ENCODE measurements at places on chromosomes 2 and 18.

DNA sequence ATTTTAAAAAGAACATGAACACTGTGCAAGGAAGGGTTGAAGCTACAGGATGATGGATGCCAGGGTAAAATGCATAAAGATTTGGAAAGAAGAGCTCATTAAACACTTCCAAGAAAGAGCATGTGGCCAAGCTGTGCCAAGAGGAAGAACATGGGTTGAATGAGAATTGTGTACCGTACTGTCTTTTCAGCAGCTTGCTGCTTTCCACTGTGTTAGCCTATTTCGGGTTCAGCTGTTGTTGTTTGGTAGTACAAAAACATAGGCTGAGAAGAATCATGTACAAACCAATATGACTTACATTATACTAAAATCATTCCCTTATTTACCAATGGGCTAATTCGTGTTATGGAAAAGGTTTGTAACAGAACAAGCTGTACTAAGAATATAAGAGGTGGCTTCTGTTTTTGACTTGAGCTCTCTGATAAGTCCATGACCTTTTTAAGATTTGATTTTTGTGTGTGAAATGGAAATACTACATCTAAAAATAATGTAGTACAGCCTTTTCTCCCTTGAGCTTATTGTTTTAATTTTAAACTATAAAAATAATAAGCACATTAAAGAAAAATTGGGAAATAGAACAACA, 188.3 kb upstream of the STON1 start:
- no peak for DNase-seq

DNA sequence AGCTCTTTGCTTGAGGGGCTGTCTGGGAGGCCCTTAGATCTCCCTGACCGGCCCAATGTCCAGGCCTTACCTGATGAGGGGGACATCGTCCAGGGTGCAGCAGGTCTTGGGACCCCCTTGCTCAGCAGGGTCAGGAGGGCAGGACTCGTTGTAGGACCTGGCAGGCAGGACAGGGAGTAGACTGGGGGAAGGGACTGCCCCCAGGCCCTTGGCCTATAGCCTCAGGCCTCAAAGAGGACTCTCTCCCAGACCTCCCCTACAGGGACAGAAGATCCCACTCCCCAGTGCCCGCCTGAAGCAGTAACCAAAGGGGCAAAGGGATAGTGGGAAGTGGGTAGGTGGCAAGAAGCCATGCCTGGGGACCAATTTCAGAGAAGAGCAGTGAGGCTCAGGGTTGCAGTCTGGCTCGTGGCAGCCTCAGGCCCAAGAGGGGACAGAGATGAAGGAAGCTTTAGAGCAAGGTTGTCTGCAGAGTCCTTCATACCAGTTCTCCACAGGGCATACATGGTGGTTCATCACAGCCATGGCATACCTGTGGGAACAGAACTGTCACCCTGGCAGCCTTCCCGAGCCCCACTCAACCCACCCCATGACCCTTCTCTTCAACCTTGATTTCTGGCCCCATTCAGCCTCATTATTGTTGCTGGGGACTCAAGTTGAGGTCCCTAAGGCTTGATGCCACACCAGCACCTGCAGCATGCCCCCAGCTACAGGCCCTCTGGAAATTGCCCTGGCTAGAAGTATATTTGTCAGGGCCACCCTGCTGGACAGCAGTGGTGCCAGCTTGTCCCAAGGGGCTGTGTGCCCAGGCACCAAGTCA, 1.3 kb downstream of the TMEM150A start:
- DNase-seq, result no peak

DNA sequence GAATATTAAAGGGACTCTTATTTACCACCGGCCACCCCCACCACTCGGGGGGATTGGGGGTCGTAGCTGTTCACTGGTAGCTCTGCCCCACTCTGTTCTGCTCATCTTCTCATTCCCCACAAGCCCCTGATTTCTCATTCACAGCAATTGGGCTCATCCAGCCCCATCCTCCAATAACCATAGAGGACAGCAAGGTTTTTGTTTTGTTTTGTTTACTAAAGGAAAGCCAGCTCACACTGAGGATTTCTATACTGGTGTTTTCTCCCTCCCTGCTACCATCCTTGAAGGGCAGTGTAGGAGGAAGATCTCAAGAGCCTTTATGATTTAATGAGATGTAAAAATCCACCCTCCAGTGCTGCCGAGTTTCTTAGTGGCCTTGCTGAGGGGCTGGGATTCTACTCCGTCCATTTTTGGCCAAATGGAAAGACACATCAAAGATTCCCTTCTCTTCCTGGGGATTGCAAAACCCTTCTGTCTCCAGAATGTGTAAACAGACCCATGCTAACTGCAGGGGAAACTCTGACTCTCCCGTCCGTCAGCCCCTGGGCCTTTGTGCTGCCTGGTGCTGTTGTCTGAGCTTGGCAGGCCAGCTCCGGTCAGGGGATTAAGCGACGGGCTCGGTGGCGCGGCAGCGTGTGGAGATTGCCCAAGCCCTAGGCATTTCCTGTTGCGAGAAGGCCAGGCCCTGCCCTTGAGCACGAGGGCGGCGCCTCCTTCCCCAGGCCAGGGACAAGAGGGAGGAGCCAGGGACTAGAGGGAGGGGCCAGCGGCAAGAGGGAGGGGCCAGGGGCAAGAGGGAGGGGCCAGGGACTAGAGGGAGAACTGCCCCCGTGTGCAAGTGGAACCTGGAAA, 165.0 kb downstream of the ANTXR1 start:
- peak; percentile 51 for DNase-seq

GRCh38 chr2:149724091-149724490, 136.5 kb upstream of the MMADHC start:
- DNase-seq, result no peak

DNA sequence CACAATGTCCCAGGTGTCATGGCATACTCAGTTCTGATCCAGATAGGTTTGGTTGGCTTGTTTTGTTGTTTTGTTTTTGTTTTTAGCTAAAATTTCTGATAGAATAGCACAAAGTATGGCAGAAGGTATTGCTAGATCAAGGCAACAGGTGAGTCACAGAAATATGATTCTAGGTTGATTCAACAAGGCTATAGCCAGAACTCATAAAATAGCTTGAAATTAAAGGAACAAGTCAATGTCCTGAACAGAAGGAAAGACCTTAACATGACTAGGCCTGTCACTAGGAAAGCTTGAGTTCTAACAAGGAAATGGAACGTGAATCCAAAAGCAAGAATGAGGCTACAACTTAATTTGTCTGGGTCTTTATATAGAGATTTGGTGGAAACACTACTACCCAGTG, 157.1 kb downstream of the GALNT3 start:
- no peak for DNase-seq

DNA sequence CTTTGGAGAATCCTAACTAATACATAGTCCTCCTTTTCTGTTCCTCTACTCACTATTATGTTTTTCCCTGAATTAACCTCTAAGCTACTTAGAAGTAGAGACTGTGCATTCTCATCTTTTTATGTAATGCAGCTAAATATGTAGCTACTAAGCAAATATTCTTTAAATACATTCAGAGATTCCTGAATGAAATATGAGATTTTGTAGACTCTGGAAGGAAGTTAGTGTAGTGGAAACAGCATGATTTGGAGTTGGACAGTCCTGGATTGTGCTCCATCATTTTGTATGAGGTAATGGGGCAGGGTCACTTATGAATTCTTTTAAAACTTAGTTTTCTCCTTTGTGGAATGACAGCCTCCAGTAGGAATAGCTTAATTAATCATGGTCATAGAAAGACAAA, 24.7 kb upstream of the NT5C1B start:
- DNase-seq, result no peak

GRCh38 chr2:143545949-143546255, 416.7 kb downstream of the ARHGAP15 start:
- DNase-seq, result no peak

GRCh38 chr2:72998724-72999123, 72.8 kb downstream of the SFXN5 start:
- no peak for DNase-seq

DNA sequence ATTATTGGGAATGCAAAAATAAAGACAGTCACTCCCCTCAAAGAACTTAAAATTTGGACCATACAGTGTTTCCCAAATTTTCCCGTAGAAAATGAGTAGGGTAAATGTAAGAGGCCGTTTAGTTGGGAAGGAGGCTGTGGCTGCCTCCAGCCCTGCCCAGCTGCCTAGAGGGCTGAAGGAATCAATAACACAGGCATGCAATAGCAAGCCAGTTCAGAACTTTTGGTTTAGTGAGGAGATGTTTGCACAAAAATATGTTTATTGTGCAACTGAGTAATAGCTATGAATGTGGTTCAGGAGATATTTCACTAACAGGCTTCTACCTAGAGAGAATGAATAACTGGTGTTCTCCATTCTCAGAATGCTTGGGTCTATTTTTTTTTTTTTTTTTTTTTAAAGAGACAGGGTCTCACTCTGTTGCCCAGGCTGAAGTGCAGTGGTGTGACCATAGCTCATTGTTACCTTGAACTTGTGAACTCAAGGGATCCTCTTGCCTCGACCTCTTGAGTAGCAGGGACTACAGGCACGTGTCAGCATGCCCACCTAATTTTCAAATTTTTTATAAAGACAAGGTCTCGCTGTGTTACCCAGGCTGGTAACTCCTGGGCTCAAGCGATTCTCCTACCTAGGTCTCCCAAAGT, 23.6 kb downstream of the UGP2 start:
- no peak for DNase-seq

- no peak for DNase-seq
These were observed 190.7 kb downstream of the ICOS start for GRCh38 chr2:204127238-204127637.

- no peak for DNase-seq
These were observed 253.2 kb upstream of the RAB6C start for GRCh38 chr2:129726216-129726615.

- no peak for DNase-seq
These were observed 1305.5 kb upstream of the NXPH2 start for GRCh38 chr2:140085674-140086073.

DNA sequence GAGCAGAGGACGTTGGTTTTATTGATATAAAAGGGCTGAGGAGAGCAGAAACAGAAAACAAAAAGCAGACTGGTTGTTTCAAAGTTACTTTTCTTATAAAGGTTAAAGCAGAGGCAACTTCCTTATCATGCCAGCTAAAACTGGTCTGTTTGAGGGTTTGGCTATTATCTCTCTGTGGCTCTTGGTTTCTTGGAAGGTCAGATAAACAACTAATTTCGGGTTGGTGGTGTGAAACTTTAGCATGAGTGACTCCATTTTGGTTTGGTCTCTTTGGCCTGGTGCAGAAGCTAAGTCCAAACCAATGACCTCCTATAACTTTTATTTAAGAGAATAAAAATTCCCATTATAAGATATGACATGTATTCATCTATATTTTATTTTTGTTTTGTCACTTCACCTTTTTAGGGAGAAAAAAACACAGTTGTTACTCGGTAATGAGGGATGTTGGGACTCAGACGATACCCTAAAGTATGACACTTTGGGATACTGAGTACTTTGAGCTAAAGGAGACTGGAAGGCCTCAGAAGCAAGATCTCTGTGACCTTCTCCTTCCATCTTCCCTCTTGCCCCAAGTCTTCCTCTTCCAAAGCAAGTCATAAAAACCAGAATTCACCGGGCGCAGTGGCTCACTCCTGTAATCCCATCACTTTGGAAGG, 23.3 kb downstream of the TNFAIP6 start:
- DNase-seq, result no peak

- DNase-seq, result no peak
These were observed 136.5 kb upstream of the HAAO start for GRCh38 chr2:42928692-42929545.

DNA sequence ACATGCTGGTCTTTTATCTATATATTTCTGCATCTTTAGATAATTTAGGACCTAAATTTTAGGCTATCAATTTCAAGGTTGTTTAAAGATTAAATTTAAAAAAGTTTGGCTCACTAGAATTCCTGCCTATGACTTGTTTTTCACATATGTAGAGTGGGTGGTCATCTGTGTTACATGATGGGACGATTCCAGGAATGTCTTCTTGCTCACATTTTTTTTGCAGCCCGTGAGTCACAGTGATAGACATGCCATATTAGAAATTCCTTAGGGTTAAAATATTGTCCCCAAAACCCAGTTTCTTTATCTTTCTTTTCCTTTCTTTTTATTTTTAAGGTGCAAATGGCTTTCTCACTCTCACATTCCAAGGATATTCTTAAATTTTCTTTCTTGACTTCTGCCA, 652.0 kb downstream of the PLCL1 start:
- DNase-seq, result no peak

GRCh38 chr2:64212801-64213321, 68.6 kb upstream of the PELI1 start:
- no peak for DNase-seq

DNA sequence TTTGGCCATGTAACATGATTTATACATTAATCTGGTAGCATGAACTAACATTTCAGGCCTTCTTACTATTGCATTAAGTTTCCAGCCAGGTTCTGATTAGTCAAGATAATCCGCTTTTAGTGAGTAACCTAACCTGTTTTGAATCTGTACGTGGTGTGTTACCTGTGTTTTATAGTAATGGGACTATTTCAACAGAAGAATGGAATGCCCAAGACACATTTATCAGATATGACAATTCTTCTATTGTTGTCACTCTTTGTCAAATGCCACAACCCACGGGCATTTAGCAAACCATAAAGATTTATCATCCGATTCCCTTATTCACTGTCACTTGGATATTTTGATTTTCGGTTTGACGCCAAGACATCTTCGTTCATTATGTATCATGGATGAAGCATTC, 117.9 kb downstream of the ETAA1 start:
- DNase-seq, result no peak

- DNase-seq, result no peak
These were observed 1.4 kb downstream of the TTC39C start for GRCh38 chr18:24015639-24016631.

DNA sequence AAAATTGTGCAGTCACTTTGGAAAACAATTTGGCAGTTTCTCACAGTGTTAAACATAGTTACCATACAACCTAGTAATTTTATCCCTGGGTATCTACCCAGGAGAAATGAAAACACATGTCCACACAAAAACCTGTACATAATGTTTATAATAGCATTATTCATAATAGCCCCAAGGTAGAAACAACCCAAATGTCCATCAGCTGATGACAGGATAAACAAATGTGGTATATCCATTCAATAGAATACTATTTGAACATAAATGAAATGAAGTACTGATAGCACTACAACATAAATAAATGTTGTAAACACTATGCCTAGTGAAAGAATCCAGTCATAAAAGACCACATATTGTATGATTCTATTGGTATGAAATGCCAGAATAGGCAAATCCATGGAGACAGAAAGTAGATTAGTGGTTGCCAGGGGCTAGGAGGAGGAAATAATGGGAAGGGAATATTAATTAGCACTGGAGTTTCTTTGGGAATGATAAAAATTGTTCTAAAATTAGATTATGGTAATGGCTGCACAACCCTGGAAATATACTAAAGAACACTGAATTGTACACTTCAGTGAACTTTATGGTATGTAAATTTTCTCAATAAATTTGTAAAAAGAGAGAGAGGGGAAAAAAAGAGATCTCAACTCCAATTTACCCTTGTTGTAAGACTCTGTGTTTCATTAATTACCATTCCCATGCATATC, 20.8 kb upstream of the VIT start:
- no peak for DNase-seq

GRCh38 chr2:54763636-54764291, 40.3 kb downstream of the EML6 start:
- no peak for DNase-seq
